Forelimb muscle (tissue), 1 donor: ENCODE measurements at places on chromosomes 5 and 9. TPM values are rescaled to one million over a fixed set of nuclear protein-coding genes. Genes with fewer than 3 reads are reported as not detected.

SPRY4 gene
- 48.7 TPM for polyA plus RNA-seq

NCS1 gene
- 54.6 TPM for polyA plus RNA-seq

ASPN gene
- polyA plus RNA-seq = 282 TPM

IL13 gene
- polyA plus RNA-seq = not detected

GRCh38 chr5:135095871-135096270 is 61.8 kb upstream of the PITX1 start:
- DNase-seq = no peak

GRCh38 chr5:75052192-75053053 is at the start of gene GCNT4:
Gene GCNT4, minus strand, starts transcription at chr5:75052558. Its CDS starts 22,521 bp downstream, at chr5:75030037.
- DNase-seq = no peak

DNA sequence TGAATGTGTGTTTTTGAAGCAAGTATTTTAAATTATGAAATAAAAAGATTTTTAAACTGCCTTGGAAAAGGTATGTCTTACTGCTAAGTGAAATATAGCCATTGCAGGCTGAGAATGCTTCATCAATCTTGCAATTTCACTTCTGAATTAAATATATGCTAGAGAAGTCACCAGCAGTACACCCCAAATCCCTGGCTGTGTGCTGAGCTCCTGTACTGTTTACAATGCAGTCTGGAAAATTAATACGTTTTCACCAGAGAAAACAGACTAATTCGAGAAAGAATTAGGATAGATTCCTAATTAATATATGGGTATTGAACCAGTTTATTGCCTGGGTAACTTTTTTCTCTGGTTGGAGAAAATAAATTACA is 3.2 kb downstream of the PRDM6 start:
- DNase-seq = no peak

DNA sequence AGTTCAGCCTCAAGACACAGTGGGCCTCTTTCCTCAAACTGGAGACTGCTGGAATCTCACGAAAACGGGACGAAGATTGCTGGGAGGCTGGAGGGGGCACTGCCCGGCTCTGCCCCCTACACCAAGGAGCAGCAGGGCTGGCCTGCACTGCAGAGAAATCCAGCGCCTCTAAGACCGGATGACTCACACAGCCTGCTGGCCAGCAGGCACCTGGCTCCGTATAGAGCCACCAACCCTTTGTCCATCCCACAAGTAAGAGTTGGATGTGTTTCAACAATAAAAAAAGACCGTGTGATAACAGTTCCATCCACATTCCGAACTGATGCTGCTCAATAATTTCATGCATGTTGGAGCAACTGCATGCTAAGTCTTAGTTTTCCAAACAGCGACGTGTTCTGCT is 11.5 kb downstream of the CCDC127 start:
- DNase-seq = no peak

DNA sequence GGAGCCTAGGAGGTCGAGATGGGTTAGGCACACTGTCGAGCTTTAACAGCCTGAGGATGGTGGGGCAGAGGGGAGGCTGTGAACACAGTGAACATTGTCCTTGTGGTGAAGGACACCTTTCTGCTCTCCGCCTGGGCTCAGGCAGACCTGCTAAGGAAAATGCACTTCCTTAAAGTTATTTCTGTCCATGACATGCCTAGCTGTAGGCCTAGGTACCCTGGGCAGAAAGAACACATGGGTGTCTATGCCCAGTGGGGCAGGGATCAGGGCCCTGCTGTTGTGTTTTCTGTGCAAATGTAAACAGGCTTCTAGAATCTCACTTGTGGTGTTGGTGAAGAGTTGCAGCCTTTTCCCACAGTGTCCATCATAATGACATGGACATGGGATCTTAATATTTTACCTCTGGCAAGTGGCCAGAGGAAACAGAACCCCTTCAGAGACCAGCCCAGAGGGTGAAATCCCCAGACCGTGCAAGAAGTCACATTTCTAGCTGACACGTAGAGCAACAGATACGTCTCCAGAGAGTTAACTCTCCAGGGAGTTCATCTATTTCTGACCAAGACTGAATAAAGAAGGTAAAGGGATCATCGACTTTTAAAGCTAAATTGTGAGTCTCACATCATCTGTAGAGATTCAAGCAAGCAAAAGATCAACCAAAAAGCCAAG is 79.2 kb downstream of the C9orf152 start:
- DNase-seq = no peak

ORM2 gene
- not detected for polyA plus RNA-seq

RASGEF1C gene
- 3.5 TPM for polyA plus RNA-seq

GRCh38 chr5:113448252-113448651 is 13.5 kb upstream of the TSSK1B start:
- DNase-seq = no peak
